Right atrium auricular region (tissue), 2 donors: ENCODE measurements at places on chromosomes 11 and 22. TPM values are rescaled to one million over a fixed set of nuclear protein-coding genes. Genes with fewer than 3 reads are reported as not detected.

GRCh38 chr22:29112121-29112520 is 39.3 kb downstream of the KREMEN1 start:
- H3K27me3 ChIP-seq: no peaks in the 10 kb centered on the region
- H3K4me1 ChIP-seq: peaks cover 25% of the 10 kb centered on the region
- no peak for DNase-seq
- no peak overlapping the region for H3K27ac ChIP-seq
- H3K4me3 ChIP-seq: no peak overlapping the region

KCNJ11 gene
- 19.5 TPM for total RNA-seq

GRCh38 chr11:73242251-73243092 is 24.4 kb downstream of the P2RY2 start:
- H3K4me3 ChIP-seq: peak overlapping the region; percentile 34
- H3K27ac ChIP-seq: peak overlapping the region; percentile 43
- no peaks in the 10 kb centered on the region for H3K27me3 ChIP-seq
- H3K36me3 ChIP-seq: no peaks in the 10 kb centered on the region

THAP12 gene
- total RNA-seq: 16.2 TPM

DNA sequence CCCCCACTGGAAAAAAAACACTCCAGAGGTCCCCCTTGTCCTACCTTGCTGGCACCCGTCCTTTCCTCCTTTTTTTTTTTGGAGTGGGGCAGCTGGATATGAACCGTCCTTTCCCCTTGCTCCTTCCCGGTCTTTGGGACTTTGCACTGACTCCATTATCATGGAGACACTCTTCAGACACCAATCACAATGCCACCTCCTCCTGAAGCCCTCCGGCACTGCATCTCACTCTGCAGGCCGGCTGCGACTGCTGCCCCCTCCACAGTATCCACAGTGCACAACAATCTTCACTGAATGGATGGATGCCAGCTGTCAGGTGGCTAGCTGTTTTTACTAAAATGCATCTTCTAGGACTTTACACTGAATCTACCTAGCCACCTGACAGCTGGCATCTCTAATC is 12.7 kb upstream of the RGL4 start:
- H3K27ac ChIP-seq: no peak overlapping the region
- no peak overlapping the region for H3K4me3 ChIP-seq
- no peaks in the 10 kb centered on the region for H3K27me3 ChIP-seq
- H3K4me1 ChIP-seq: no peaks in the 10 kb centered on the region
- DNase-seq: no peak
- H3K36me3 ChIP-seq: no peaks in the 10 kb centered on the region

GRCh38 chr11:69664103-69664775 is 10.9 kb downstream of the LTO1 start:
- no peak overlapping the region for H3K27ac ChIP-seq
- peaks cover 38% of the 10 kb centered on the region for H3K36me3 ChIP-seq
- H3K4me1 ChIP-seq: no peaks in the 10 kb centered on the region
- H3K4me3 ChIP-seq: no peak overlapping the region
- no peaks in the 10 kb centered on the region for H3K27me3 ChIP-seq

CD3G gene
- not detected for total RNA-seq

DNA sequence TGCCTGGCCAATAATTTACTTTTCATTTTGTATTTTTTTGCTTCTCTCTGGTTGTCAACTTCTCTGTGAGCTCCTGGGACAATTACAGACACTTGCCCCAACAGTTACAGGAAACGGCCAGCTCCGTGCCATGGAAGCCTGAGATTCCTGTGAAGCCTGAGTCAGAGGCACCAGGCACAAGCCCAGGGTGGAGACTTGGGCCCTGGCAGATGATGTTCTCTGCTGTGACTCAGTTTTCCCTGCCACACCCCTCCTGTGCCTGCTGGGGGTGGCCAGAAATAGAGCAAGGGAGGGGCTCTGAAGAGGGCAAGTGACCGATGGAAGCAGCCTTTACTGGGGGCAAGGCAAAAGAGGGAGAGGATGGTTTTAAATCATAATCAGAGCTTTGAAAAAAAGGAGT is 4.9 kb downstream of the ATP5MGL start:
- H3K27ac ChIP-seq: peak overlapping the region; percentile 86
- H3K36me3 ChIP-seq: peaks cover 57% of the 10 kb centered on the region
- no peak overlapping the region for H3K4me3 ChIP-seq

LUZP2 gene
- not detected for total RNA-seq

LRRC4C gene
- 2.8 TPM for total RNA-seq

DNA sequence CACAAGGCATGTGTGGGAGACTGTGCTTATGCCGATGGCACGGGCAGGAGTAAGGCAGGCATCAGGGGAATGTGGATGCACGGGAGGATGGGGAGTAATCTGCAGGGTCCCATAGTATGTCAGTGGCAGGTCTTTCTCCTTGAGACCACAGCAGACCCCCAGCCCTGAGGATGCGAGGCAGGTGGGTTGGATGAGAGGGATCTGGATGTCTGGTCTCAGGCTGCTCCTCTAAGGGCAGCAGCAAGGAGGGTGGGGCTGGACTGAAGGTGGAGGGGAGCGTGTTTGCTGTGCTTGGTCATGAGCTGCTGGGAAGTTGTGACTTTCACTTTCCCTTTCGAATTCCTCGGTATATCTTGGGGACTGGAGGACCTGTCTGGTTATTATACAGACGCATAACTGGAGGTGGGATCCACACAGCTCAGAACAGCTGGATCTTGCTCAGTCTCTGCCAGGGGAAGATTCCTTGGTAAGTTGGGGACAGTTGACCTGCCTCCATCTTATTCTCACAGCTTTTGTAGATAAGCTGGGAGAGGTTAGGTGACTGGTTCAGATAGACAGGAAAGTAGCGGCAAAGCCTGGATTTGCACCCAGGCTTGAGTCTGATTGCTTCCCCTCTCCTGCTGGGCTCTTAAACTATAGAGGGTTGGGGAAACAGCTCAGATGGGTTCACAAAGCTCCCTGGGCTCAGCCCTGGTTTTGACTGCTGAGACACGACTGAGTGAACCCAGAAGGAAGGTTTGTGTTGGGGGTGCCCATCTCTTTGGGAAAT is at the start of gene APOL1:
Gene APOL1, plus strand, starts transcription at position 380 of the 769 bp plus-strand sequence. CDS start 1,823 bp downstream, outside the sequence.
- no peaks in the 10 kb centered on the region for H3K27me3 ChIP-seq
- H3K27ac ChIP-seq: peak within 1 kb of the TSS; percentile 81
- DNase-seq: no peak

C22orf15 gene
- not detected for total RNA-seq

DNA sequence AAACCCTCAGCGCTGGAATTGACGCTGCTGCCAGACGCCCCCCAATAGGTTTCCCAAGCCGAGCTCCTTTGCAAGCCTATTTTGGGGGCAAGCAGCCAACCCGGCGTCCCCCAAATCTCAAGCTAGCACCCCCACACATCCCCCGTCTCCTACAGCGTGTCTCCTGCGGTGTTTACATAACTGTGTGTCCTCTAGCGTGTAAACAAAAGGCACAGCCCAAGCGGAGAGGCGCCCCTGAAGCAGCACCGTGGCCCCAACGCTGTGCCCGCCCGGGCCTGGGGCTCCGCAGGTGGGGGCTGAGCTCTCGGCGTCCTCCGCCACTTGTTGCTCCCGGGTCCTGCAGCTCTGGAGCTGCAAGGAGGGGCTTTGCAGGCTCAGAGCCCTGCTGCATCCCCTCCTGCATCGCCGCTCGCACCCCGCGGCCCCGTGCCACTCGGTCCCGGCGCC is 1.6 kb downstream of the CADM1 start:
- H3K27ac ChIP-seq: peak overlapping the region; percentile 86
- peaks cover 28% of the 10 kb centered on the region for H3K4me1 ChIP-seq
- DNase-seq: no peak
- no peaks in the 10 kb centered on the region for H3K36me3 ChIP-seq

MAP6 gene
- 8.1 TPM for total RNA-seq
